LoVo (cell line): ENCODE measurements at places on chromosomes 2 and 18.

- no peak for DNase-seq
These were observed 197.5 kb downstream of the FAM210A start for GRCh38 chr18:13528739-13529392.

DNA sequence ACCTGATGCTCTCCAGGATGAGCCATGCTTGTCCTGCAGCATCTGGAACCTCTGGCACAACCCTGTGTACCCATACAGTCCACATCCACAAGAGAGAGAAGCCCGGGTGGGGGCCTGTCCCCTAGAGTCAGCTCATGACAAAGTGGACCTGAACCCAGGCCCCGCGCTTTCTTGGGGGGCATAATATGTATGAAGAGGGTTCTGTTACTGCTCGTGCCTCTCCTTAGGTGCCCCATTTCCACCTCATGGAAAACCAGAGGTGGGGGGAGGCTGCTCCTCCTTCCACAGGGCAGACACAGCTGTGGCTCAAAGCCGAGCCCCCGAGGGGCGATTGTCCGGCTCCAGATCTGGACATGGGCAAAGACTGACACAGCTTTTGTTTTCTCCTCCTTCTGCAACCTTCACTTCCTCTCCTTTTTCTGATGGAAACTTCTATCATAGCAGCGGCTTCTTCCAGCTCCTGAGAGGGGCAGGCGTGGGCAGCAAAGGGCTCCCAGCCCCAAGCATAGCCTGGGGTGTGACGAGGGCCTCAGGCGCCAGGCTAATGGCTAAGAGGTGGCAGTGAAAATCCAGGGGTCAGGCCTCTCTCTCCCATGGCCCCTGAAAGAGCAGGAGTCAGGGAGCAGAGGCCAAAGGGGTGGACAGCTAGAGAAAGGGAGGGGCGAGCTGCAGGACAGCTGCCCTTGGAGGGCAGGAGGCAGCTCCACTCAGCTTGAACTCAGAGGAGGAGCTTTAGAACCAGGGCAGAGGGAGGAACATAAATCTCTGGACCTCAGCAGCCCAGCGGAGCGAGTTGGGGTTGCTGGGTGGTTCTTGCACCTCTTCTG lies 155.5 kb downstream of the ZFP36L2 start:
- no peak for DNase-seq

- no peak for DNase-seq
These were observed 416.6 kb downstream of the PLCL1 start for GRCh38 chr2:198220763-198221610.

DNA sequence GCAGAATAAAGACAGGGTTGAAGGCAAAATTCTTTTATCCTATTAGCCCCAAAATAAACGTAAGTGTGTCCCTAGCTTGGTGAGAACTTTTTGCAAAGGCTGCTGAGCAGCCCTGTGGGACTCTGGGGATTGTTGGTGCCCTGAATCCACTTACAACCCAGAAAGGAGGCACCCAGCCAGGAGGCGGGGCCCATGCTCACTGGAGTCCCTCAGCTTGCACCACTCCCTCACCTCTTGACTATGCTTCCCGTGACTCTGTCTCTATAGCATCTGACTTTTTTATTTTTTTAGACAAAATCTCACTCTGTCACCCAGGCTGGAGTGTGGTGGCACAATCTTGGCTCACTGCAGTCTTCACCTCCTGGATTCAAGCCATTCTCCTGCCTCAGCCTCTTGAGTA lies 15.8 kb upstream of the COL6A3 start:
- DNase-seq = no peak

- DNase-seq = no peak
These were observed 225.9 kb downstream of the C1D start for GRCh38 chr2:67836866-67837265.

DNA sequence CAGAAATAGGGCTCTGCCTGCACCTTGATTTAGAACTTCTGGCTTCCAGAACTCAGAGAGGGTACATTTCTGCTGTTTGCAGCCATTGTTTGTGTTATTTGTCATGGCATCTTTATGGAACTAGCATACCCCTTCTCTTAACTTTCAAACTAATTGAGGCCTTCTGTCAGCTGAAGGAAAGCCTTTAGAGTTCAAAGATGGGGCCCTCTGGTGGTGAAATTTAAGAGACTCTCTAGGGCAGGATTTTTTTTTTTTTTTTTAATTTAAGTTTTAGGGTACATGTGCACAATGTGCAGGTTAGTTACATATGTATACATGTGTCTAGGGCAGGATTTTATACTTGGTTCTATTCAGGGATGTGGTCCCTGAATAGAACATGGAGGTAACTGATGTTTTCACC lies 260.6 kb upstream of the LINC00305 start:
- peak; percentile 22 for DNase-seq

GRCh38 chr2:54830546-54830945 lies 107.1 kb downstream of the EML6 start:
- no peak for DNase-seq

- DNase-seq = no peak
These were observed 109.9 kb upstream of the DTNA start for GRCh38 chr18:34600158-34600557.

- DNase-seq = no peak
These were observed 43.8 kb upstream of the CDH19 start for GRCh38 chr18:66647671-66648070.

- DNase-seq = peak; percentile 35
These were observed 625 bp upstream of the NBAS start for GRCh38 chr2:15561574-15562344.

GRCh38 chr2:224650815-224651439 lies 65.2 kb downstream of the CCDC195 start:
- peak; percentile 66 for DNase-seq

GRCh38 chr2:184032983-184033382 lies 565.3 kb upstream of the ZNF804A start:
- DNase-seq = no peak

GRCh38 chr2:189854940-189855339 lies 70.7 kb downstream of the PMS1 start:
- no peak for DNase-seq

GRCh38 chr2:113075030-113075429 lies 7.3 kb downstream of the IL1F10 start:
- no peak for DNase-seq

DNA sequence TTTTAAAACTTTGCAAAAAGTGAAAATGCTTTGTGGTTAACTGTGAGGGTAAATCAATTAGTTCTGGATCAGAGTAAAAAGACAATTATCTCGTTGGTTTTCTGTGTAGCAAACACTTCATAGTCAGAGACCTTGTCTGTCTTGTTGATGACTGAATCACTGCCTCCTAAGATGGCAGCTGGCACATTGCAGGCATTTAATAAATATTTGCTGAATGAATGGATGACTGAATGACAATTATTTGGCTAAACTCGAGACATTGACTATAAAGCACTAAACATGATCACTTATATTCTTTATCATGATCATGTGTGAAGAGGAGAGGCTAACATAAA lies 96.2 kb downstream of the MAIP1 start:
- DNase-seq = no peak
